ENCODE measurements at places on chromosomes 12 and 14. TPM values are rescaled to one million over a fixed set of nuclear protein-coding genes. Genes with fewer than 3 reads are reported as not detected.

RIPK3 gene
- total RNA-seq = 1.8 TPM

GNB3 gene
- total RNA-seq = not detected

KRT71 gene
- total RNA-seq = not detected

TAS2R9 gene
- total RNA-seq = 0.35 TPM

- no peak for DNase-seq
Measured at GRCh38 chr14:68309616-68310015, 483.3 kb downstream of the ZFP36L1 start.

- DNase-seq = no peak
Measured at GRCh38 chr12:123808167-123808566, 46.1 kb downstream of the DNAH10 start.

- DNase-seq = peak; percentile 73
Measured at GRCh38 chr14:57512220-57512619, 18.6 kb upstream of the CCDC198 start.

- DNase-seq = peak; percentile 73
Measured at GRCh38 chr14:102262929-102263462, 42.0 kb downstream of the MOK start.

DNA sequence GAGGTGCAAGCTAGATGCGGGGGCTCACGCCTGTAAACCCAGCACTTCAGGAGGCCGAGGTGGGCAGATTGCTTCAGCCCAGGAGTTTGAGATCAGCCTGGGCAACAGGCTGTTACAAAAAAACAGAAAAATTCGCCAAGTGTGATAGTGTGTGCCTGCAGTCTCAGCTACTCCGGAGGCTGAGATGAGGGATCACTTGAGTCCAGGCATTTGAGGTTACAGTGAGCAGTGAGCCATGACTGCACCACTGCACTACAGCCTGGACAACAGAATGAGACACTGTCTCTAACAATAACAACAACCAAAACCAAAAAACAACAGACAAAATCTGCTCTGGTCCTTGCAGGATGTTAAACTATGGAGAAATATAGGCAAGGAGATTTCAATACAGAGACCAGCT is 13.9 kb downstream of the BTBD7 start:
- peak; percentile 94 for DNase-seq

GRCh38 chr14:103091041-103091882 is 3.3 kb upstream of the EXOC3L4 start:
- DNase-seq = no peak

HOXC4 gene
- total RNA-seq = 0.52 TPM

- DNase-seq = no peak
Measured at GRCh38 chr12:132450418-132451171, 39.4 kb upstream of the FBRSL1 start.

- DNase-seq = no peak
Measured at GRCh38 chr14:25122211-25122610, 72.3 kb upstream of the STXBP6 start.

GRCh38 chr12:111386885-111387284 is 18.0 kb upstream of the PHETA1 start:
- no peak for DNase-seq

MYO1H gene
- total RNA-seq = not detected

- DNase-seq = no peak
Measured at GRCh38 chr14:54762296-54762695, 140.3 kb downstream of the GCH1 start.

HOXC12 gene
- not detected for total RNA-seq

FGD4 gene
- 30.6 TPM for total RNA-seq

GRCh38 chr12:111404362-111405148 is 1.2 kb upstream of the SH2B3 start:
- peak; percentile 89 for DNase-seq

GRCh38 chr12:26658991-26659390 is 174.0 kb downstream of the ITPR2 start:
- DNase-seq = no peak

- peak; percentile 13 for DNase-seq
Measured at GRCh38 chr12:57342207-57342691, 88.6 kb downstream of the R3HDM2 start.

DNA sequence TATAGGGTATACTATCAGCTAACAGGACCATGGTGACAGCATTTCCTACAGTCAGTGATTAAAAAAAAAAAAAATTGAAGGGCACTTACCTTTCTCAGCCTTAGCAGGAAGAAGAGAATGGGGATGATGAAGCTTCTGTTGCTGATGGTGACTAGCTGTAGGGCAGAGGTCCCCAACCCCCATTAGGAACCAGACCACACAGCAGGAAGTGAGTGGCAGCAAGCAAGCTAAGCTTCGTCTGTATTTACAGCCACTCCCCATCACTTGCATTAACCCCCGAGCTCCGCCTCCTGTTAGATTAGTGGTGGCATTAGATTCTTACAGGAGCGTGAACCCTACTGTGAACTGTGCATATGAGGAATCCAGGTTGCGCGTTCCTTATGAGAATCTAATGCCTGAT is 91.3 kb upstream of the USP44 start:
- DNase-seq = no peak

- no peak for DNase-seq
Measured at GRCh38 chr12:74539261-74539660, 1.6 kb downstream of the ATXN7L3B start.
